ENCODE measurements at places on chromosomes 1 and 21.
A peak's percentile ranks its signal among the peaks of the same experiment; 100 is the strongest.

DNA sequence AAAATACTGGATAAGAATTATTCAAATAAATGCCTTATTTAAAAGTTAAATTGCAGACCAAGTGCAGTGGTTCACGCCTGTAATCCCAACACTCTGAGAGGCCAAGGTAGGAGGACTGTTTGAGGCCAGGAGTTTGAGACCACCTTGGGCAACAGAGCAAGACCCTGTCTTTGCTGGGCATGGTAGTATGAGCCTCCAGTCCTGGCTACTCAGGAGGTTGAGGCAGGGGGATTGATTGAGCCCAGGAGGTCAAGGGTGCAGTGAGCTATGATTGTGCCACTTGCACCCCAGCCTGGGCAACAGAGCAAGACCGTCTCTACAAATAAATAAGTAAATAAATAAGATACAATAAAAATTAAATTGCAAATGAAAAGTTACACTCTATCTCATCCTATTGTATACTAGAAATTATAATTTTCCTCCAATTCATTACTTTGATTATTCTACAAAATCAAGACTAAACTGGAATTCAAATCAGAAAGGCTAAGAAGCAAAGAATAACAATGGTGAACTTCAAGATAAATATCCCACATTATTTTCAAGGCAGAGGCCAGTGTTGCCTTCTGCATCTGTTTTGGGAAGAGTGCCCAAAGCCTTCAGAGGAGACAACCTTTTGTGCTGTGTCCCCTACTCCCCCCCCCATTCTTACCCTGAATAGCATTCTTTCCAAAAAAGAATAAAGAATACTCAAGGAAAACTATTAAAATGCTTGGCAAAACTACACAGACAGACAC is 73.3 kb upstream of the IRF2BP2 start:
- H3K4me1 ChIP-seq = no peaks in the 10 kb centered on the region
- no peak for DNase-seq
- no peaks in the 10 kb centered on the region for H3K27me3 ChIP-seq
- H3K27ac ChIP-seq = no peak overlapping the region
- H3K4me3 ChIP-seq = no peak overlapping the region

DNA sequence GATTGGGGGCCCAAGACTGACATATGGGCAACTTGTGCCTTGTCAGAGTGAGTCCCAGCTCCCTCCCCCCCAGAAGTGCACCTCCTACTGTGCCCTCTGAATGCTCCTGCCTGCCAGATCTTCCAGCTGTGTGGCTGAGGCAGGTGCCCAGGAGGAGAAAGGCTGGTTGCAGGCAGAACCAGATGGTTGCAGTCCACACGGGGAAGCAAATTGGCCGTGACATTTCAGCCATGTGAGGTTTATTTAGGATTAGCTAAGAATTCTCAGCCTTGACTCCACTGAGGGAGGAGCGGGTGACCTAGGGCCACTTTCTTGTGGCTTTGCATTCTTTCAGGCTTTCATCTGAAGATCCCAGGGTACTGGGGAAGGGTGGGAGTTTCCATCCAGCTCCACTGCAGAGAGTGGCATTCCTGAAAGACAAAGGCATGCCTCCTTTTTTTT is 33.8 kb downstream of the PEX14 start:
- H3K36me3 ChIP-seq = no peaks in the 10 kb centered on the region
- H3K4me3 ChIP-seq = no peak overlapping the region
- H3K27me3 ChIP-seq = no peaks in the 10 kb centered on the region

DNA sequence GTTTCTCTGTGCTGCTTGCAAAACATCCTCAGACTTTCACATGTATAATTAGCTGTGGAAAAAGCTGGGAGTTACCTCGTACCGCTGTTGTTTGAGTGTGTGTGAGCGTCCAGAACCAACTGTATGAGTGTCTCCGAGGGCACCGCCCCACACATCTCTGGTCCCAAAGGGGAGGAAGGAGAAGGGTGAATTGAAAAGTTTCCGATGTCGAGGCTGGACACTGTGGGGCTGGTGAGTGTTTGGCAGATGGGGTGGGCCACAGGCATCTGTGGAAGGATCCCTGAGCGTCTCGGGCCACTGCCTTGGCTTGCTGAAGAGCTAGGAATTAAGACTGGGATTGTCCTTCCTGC is 1.2 kb downstream of the ATP2B4 start:
- H3K27me3 ChIP-seq = peaks cover 11% of the 10 kb centered on the region
- peaks cover 49% of the 10 kb centered on the region for H3K4me1 ChIP-seq
- peak overlapping the region; percentile 94 for H3K27ac ChIP-seq
- peaks cover 16% of the 10 kb centered on the region for H3K36me3 ChIP-seq
- peak overlapping the region; percentile 100 for H3K4me3 ChIP-seq

DNA sequence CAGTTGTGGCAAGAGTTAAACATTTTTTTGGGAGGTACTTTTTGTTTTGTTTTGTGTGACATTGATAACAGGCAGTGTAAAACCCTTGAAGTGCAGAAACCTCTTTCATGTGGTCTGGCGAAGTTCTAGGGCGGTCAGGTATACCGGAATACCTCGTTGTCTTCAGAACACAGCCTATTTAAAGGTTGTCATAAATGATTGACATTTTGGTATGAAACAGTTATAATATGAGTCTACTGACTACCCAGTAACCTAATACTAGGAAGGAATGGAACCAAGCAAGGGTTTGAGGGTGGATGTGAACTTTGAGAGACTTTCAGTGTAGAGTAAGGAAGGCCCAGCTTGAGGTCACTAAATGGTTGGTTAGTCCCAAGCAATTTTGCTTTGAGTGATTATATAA is 40.5 kb downstream of the PATJ start:
- no peak for DNase-seq
- H3K36me3 ChIP-seq = no peaks in the 10 kb centered on the region
